ENCODE measurements at places on chromosomes 5 and 9. TPM values are rescaled to one million over a fixed set of nuclear protein-coding genes. Genes with fewer than 3 reads are reported as not detected.
A peak's percentile ranks its signal among the peaks of the same experiment; 100 is the strongest.

- no peak for DNase-seq
Measured at GRCh38 chr5:148543727-148544126, 110.6 kb downstream of the HTR4 start.

GRCh38 chr5:143501310-143502044 is 98.0 kb upstream of the NR3C1 start:
- no peak for DNase-seq

DNA sequence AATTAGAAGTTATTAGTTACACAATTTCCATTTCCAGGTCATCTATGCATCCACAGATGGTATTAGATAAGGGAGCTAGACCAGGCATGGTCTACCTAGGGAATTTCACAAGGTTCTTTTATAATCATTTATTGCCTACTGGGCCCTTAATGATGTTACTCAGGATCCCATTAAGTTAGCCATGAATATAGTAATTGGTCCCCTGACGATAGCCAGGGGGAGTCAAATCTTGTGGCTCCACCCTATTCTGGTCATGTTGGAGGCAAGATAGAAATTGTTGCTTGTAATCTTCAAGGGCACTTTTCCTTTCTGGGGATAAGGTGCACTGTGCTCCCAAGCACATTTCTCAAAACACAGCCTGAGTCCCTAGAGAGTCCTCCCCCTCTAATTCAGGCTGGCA is 14.1 kb upstream of the ELL2 start:
- no peak for DNase-seq

DNA sequence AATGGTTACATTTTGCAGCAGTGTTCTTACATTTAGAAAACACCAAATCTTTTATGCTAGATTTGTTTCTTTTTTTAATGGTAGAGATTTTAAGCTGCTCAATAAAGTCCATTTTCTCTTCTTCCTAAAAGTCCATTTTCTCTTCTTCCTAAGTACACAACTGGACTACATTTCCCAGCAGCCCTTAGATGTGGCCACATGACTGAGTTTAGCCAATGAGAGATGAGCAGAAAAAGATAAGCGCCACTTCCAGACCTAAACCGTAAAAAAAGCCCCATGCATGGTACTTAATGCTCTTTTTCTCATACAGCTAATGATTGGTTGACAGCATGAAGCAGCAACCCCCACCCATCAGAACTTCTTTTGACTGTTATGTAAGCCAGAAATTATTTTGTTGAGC is 206.7 kb downstream of the FAM114A2 start:
- DNase-seq: no peak

GRCh38 chr5:60727033-60727679 is 27.2 kb upstream of the DEPDC1B start:
- no peak for DNase-seq

DNA sequence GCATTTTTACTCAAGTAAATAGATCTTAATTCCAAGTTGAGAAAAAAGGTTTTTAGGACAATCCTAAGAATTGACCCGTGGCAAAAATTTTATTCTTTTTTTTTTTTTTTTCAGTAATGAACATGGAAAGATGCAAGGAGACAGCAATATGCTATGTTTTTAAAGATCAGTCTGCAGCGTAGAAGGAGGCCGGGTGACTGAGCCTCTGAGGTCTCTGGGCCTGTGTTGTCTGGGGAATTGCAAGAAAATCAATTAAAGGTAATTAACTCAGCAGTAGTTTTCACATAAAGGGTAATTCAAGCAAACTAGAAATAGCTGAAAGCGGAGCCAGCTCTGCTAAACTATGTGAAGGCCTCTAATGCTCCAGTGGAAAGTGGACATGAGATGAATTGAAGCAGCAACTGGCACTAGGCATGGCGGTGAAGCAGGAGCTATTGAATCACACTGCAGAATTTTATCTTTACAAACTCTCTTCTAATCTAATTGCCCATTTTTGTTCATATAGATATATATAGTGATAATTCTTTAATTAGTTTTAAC is 285.2 kb upstream of the ITGA1 start:
- no peak for DNase-seq

GRCh38 chr5:177453852-177454396 is 7.3 kb downstream of the PRR7 start:
- no peak for DNase-seq

DNA sequence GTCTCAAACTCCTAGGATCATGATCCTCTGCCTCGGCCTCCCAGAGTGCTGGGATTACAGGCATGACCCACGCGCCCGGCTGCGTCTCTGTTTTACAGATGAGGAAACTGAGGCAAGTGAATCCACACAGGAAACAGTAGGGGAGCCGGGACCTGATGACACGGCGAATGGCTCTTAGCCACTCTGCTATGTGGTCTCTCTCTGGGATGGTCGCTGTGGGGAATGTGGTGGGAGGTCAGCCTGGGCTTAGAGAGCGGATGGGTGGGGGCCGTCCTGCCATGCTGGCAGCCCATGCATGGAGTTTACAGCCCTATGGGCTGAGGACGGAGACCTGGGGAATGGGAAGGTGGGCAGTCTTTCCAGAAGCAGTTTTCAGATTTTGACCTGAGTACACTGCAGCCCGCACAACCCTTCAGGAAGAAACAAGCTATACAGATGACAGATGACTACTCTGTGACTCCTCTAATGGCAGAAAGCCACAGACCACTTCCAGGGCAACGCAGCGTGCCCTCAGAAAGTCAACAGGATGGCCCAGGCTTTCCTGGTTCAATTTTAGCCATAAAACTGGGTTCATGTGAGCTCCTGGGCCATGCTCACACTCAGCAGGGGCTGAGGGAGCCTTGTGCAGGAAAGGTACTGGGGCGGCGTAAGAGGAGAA is 136.1 kb upstream of the RAPGEF1 start:
- DNase-seq: no peak

DNA sequence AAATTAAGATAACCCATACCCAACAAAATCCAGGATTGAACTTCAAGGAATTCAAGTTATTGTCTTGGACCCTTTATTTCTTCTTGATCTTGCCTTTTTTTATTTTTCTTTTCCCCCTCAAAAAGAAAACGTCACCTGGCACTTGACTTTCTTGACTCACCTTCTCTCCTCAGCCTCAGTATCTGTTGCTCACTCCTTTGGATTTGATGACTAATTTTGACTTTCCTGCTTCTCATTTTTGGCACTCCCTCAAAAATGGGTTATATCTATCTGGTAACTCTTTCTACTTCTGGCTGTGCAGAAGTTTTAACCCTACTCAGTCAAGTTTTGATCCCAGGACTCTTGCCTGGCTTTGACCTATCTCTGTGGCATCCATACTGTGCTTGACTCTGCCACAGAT is 66.6 kb upstream of the SPATA31D4 start:
- DNase-seq: no peak

DNA sequence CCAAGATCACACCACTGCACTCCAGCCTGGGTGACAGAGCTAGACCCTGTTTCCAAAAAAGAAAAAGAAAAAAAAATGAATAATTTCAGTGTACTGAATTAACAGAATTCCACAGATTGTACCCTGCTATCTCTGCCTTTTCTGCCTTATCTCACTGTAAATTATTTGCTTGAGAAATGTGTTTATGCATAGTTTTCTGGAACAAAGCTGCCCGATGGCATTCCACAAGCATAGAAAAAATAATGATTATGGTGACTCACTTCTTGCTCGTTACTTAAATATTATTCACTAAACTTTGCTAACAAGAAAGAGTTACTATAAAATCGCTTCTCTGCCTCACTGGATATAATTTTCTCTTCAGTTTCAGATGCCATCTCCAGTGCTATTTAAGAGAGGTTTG is 88.7 kb upstream of the FAM169A start:
- no peak for DNase-seq

- no peak for DNase-seq
Measured at GRCh38 chr5:4020400-4020799, 424.8 kb downstream of the IRX1 start.

- no peak for DNase-seq
Measured at GRCh38 chr5:149341876-149342275, 3.4 kb upstream of the GRPEL2 start.

- no peak for DNase-seq
Measured at GRCh38 chr5:87136733-87137132, 130.9 kb upstream of the RASA1 start.

DNA sequence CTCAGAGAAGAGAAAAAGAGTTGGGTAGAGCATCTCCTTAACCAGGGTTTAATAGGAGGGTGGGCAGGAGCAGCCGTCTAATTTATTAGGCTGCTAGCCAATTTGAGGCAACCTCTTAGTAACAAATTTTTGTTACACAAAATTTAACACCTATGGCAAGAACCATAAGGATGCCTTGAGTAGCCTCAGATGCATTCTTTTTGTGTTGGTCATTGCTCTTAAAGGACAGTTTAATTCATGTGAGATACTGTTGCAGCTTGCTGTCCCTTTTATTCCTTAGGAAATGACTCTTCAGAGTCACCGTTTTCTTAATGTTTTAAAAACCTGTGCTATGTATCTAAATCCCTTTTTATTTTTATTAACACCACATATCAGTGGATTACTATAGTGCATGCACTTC is 255.1 kb downstream of the MAST4 start:
- no peak for DNase-seq

- DNase-seq: no peak
Measured at GRCh38 chr5:160315968-160316367, 3.6 kb upstream of the CCNJL start.

- no peak for DNase-seq
Measured at GRCh38 chr9:8632493-8632892, 832.9 kb upstream of the DMAC1 start.

GRCh38 chr5:17186256-17186655 is 31.2 kb upstream of the BASP1 start:
- DNase-seq: no peak

DNA sequence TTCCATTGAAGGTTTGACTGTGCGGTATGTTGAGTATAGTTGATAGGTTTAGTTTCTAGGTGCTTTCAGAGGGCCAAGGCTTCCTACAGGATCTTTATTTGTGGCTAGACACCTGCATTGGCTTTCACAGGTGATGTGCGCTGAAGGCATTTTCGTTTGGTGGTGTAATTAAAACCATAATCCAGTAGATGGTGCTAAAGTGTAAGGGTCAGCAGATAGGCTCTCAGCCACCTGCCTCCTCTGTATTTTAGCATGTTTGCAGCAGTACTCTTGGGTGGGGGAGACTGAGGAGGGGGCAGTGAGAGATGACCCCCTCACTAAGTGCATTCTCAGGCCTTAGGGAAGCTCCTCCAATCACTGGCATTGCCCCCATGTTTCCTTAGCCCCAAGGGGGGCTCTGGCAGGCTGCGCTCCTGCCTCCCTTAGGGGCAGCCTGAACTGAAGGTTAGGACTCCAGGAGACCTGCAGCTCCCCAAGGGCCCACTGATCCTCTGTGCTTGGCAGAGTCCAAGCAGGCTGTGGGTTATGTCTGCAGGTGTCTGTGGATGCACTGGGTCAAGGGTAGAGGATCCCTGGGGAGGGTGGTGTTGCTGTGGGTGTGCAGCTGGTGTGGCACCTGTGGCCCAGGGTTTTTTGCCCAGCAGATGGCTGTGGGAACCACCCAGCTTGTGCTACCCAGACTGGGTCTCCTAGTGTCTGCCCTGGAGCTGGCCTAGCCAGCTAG is 23.4 kb downstream of the CDK20 start:
- no peak for DNase-seq

DNA sequence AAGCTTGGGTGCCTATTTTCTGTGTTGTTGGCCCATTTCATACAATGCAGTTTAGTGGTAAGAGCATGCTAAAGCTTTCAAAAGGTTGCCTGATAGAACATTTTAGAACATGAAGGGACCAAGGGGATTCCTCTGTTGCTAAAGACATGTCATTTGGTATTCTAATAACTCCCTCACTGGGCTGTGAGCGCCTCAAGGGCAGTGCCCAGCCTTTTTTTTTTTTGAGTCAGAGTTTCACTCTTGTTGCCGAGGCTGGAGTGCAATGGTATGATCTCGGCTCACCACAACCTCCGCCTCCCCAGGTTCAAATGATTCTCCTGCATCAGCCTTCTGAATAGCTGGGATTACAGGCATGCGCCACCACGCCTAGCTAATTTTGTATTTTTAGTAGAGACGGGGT is 77.1 kb downstream of the PCSK5 start:
- DNase-seq: no peak

GRCh38 chr9:76403352-76403751 is 9.1 kb upstream of the RFK start:
- DNase-seq: peak; percentile 28

GRCh38 chr5:111756581-111757354 is at the start of gene NREP:
Gene NREP, minus strand, starts transcription at chr5:111757194. Its CDS starts 1,422 bp downstream, at chr5:111755772.
- peak; percentile 56 for DNase-seq

DNA sequence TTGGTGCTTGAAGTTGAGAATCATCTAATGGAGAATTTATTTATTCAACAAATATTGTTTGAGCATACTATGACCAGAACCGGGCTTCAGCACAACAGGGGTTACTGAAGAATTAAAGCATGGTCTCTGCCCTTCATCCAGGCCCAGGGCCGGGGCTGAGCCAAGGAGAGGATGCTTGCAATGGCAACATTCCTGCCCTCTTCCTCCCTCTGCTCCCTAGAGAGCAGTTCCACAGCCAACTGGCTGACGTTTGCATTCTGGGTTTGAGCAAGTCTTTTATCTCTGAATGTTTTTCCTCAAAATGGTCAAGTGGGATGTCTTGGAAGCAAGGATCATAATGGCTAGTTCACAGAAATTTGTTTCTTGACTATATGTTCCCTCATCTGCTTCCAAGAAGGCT is 80.7 kb downstream of the GLDC start:
- DNase-seq: no peak

GRCh38 chr9:12065050-12065449 is 628.1 kb upstream of the TYRP1 start:
- DNase-seq: no peak

GRCh38 chr5:142637871-142638270 is 48.0 kb downstream of the FGF1 start:
- DNase-seq: no peak

GRCh38 chr5:16577677-16578076 is 39.1 kb downstream of the RETREG1 start:
- no peak for DNase-seq

GRCh38 chr5:82225525-82226172 is 52.5 kb downstream of the RPS23 start:
- DNase-seq: peak; percentile 41

DNA sequence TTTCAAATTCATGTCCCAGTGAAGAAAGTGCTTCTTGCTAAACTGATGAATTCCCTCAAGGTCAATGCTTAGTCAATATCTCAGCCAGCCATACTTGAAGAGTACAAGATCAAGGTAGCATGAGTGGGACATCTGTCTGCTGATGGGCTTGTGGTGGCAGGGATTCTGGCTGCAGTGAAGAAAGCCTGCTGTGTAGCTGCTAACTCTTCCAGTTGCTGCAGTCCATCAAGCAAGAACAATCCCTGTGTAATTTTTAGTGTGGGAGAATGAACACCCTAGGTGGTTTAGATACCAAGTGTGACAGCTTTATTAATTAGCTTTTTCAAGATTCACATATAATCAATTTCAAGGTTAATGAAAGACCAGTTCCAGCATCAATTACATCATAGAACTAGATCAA is 443.9 kb downstream of the TAF11L14 start:
- no peak for DNase-seq

- no peak for DNase-seq
Measured at GRCh38 chr9:110141227-110141793, 66.6 kb downstream of the C9orf152 start.

- peak; percentile 94 for DNase-seq
Measured at GRCh38 chr5:34838785-34839714, at the start of gene TTC23L. Gene TTC23L, plus strand, starts transcription at chr5:34839164. Its CDS starts 1,508 bp downstream, at chr5:34840672.

The RXRA gene
- total RNA-seq: 85.3 TPM

The KCNV2 gene
- not detected for total RNA-seq

The PCDHGA2 gene
- 0.41 TPM for total RNA-seq

The NCS1 gene
- total RNA-seq: 10.7 TPM

The ANKRD20A1 gene
- total RNA-seq: 15.3 TPM

The GNA14 gene
- total RNA-seq: 7.0 TPM

The FSTL4 gene
- 0.57 TPM for total RNA-seq

The PAX5 gene
- total RNA-seq: 0.32 TPM

The MARCHF6 gene
- 205 TPM for total RNA-seq

The TAF11L10 gene
- not detected for total RNA-seq

The ARHGEF28 gene
- 11.6 TPM for total RNA-seq

The RNF183 gene
- 1.1 TPM for total RNA-seq

The QRFP gene
- 0.87 TPM for total RNA-seq
